ENCODE measurements at places on chromosomes 3 and 15.

- no peak for ATAC-seq
Measured at GRCh38 chr3:41943311-41943843, 18.5 kb downstream of the ULK4 start.

DNA sequence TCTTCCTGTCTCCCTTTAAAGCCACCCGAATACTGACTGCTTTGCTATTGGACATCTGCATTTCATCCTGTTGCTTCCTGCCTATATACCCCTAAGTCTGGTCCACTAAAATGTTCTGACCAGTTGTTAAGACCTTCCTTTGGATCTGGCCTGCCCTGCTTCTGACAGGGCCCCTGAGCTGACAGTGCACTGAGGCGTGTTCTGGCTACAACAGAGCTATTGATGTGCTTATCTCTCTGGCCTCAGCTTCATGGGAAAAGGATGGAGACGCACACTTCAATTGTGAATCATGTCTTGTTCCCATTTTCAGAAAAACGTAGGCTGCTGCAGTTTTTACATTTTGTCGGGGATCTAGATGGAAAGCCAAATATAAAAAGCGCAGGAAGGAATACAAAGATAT, 7.1 kb upstream of the P3H2 start:
- ATAC-seq = no peak

- ATAC-seq = no peak
Measured at GRCh38 chr3:43692085-43692855, 1.5 kb downstream of the ABHD5 start.

- no peak for ATAC-seq
Measured at GRCh38 chr3:153901152-153901551, 220.0 kb upstream of the ARHGEF26 start.

GRCh38 chr15:90885432-90886290, 1.4 kb downstream of the FES start:
- peak; percentile 63 for ATAC-seq

- no peak for ATAC-seq
Measured at GRCh38 chr3:146547235-146547835, 2.9 kb upstream of the PLSCR1 start.

GRCh38 chr15:46660096-46660842, 1025.4 kb downstream of the SQOR start:
- ATAC-seq = no peak

DNA sequence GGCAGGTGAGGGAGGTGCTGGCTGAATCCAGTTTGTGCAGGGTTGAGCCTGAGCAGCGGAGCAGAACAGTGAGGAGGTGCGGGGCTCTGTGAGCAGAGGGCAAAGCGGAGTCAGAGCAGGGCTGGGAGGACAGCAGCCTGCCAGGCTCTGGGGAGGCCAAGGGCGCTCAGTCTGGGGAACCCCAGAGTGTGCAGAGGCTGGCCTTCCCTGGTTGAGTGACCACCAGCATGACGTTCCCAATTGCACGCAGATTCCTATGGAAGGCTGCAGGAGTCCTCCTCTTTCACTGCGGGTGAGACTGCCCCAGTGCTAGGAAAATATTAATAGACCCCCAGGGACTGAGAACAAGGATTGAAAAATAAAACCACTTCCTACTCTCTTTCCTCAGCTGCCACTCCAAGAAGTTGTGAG, 13.2 kb downstream of the MRAS start:
- ATAC-seq = no peak

DNA sequence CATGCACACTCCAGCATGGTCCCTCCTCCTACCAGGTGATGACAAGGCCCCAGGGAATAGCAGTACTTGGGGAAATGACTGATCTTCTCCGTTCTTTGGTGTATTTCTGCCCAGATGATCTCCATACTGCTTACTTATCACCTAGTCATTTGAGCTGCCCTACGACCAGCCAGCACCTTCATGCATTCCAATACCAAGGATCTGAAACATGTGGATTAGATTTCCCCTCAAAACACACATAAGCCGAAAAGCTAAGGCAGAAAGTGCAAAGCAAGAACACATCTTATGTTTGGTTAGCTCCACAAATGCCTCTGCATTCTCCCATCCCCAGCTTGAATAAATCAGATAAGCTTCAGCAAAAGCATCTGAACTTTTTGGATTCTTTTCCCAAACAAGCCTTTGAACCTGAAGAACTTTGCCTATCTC, 64.8 kb upstream of the BCL6 start:
- no peak for ATAC-seq

GRCh38 chr3:10173926-10174435, 9.3 kb downstream of the IRAK2 start:
- ATAC-seq = peak; percentile 27

DNA sequence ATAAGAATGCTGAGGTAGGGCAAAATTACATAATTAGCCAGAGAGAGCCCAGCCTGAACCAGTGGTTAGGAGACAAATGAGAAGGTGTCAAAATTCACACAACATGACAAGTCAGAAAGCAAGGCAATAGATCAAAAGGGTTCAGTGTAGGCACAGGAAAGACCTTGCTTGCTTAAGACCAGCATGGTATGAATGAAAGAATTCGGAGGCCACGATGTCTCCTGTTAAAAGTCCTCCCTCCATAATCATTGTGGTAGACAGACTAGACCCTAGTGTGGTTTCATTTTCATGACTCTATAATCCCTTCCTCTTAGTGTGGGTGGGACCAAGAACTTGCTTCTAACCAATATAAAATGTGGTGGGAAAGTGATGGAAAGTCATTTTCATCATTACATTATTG, 98.7 kb upstream of the ANKRD28 start:
- ATAC-seq = no peak

DNA sequence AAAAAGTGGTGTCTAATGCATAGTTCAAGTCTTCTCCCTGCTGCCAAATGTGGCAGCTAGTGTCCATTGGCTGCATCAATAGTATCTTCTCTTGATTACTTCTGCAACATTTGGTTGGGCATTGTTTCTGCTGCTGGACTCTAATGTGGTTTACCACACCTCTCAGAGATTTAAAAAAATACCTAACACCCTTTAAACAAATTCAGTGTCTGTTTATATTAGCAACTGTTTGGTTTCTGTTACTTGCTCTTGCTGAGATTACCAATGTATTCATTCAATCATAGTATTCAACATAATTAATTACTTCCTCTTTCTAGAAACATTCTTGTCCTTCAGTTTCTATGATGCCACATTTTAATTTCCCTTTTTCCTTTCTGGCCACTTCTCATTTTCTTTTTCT, 20.3 kb upstream of the NECTIN3 start:
- no peak for ATAC-seq

- peak; percentile 70 for ATAC-seq
Measured at GRCh38 chr15:96893159-96893906, 562.8 kb downstream of the NR2F2 start.

DNA sequence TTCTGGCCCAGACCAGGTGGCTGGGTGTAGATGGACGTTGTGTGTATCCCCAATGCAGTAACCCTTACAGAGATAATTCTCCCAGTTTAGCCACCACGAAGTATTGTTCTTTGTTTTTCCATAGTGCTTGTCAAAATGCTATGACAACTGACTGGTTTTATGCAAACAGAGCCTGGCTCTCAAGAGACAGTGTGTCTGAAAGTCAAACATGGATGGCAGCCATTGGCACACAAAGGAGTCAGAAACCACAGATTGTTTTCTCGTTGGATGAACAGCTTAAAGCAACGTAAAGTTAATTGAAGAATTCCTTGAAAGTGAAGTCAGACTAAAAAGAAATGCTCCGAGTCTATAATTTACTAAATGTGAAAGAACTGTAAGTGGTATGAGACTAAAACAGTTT, 91.2 kb downstream of the FILIP1L start:
- ATAC-seq = no peak

DNA sequence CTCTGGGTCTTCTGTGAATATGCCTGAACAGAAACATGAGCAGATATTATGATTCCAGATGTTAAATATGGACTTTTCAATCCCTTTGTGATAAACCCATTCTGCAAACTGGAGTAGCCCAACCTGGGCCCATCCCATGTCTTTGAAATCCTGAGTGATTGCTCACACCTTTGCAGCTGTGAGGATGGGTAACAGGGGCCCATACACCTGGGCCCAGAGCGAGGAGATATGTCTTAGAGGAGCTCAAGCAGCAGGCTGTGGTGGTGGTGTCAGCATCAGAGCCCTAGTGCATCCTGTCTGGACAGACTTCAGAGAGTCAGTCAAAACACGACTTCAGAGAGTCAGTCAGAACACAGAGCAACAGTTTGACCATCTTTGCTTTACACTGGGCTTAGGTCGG, 64.9 kb upstream of the LIMD1 start:
- no peak for ATAC-seq

- ATAC-seq = peak; percentile 65
Measured at GRCh38 chr15:39426552-39427532, 154.0 kb upstream of the THBS1 start.

DNA sequence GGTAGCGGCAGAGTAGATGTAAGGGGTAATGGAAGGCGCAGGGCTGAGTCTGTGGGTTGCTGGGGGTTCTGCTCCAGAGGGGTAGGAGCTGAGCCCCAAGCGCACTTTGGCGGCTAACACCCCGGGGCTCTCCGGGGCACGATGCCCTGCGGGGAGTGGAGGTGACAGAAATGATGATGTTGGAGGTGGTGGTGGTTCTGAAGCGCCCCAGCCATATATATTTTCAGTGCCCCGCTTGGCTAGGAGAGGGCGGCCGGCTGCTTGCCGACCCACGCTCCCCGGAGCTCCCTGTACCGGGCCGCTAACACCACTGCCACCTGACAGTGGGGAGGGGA, 9.7 kb downstream of the ZIC4 start:
- ATAC-seq = no peak

GRCh38 chr3:49412632-49413337, 562 bp downstream of the TCTA start:
- peak; percentile 1 for ATAC-seq

DNA sequence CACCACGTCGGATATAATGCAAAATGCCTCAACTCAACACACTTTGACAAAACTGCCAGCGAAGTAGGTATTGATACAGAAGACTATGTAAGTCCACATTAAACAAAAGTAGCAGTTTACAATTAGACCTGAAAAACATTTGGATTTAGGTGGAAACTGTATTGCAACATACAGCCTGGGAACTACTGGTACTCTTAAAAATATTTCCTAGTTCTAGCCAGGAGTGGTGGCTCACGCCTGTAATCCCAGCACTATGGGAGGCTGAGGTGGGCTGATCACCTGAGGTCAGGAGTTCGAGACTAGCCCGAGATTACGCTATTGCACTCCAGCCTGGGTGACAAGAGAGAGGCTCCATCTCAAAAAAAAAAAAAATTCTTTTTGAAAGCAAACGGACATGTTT, 246.2 kb downstream of the ZBTB20 start:
- no peak for ATAC-seq

GRCh38 chr3:126264952-126265351, 84.6 kb upstream of the ALDH1L1 start:
- no peak for ATAC-seq

GRCh38 chr3:9615003-9615628, 34.2 kb upstream of the MTMR14 start:
- no peak for ATAC-seq

GRCh38 chr3:188605231-188605630, 451.3 kb downstream of the LPP start:
- ATAC-seq = no peak

DNA sequence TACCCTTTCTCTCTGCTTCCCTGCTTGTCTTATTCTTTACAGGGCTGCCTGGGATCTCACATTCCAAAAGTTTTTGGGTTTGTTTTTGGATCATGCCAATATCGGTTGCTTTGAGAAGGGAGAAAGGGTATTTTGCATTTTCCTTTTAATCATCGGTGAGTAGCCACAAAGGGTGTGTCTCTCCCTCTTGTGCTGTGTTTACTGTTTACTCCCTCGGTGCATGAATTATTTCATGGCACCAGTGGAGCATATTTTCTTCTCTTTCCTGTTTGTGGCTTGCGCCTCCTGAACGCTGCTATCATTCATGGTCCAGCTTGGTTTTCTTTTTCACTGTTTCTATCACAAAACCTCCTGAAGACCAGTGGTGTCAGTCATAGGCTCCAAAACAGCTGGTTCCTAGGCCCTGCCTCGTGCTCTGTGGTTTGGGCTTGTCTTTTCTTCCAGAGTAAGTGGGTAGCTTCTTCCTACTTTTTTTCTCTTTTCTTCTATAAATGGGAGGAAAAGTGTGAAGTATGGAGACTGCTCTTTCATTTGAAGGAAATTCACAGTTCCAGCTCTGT, 54.9 kb downstream of the IGF1R start:
- peak; percentile 78 for ATAC-seq

DNA sequence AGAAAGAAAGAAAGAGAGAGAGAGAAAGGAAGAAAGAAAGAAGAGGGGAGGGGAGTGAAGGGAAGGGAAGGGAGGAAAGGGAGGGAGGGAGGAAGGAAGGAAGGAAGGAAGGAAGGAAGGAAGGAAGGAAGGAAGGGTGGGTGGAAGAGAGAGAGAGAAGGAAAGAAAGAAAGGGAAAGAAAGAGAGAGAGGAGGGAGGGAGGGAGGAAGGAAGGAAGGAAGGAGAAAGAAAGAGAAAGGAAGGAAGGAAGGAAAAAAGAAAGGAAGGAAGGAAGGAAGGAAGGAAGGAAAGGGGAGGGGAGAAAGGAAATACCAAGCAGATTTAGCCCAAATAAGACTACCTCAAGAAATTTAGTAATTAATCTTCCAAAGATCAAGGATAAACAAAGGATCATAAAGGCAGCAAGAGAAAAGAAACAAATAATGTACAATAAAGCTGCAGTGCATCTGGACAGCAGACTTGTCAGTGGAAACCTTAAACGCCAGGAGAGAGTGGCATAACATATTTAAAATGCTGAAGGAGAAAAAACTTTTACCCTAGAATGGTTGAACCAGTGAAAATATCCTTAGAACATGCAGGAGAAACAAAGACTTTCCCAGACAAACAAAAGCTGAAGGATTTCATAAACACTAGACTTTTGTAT, 427.6 kb downstream of the TBL1XR1 start:
- ATAC-seq = no peak

GRCh38 chr3:25235466-25235865, 192.6 kb upstream of the RARB start:
- no peak for ATAC-seq

- no peak for ATAC-seq
Measured at GRCh38 chr3:24069045-24069444, 124.0 kb downstream of the NR1D2 start.

DNA sequence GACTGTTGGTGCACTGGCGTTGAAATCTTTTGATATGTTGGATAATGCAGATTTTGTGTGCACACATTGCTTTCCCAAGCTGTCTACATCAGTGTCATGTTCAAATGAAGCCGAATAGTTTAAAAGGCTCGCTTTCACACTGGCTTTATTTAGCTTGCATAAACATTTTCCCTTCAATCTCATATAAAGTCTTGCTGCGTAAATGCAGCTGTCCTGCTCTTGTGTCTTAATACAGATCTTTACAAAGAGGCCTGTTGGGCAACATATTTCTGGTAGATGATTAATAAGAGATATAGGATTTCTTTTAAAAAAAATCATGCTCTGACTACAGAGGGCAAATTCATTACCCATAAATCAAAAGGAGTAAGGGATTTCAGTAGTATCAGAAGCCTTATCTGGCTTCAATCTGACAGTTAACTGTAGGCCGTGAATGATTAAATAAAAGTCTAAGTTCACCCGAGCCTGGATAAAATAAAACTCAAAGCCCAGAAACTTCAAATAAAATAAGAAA, 937.2 kb downstream of the FHIT start:
- peak; percentile 30 for ATAC-seq

- ATAC-seq = no peak
Measured at GRCh38 chr3:88046766-88047165, 12.0 kb downstream of the CGGBP1 start.
